ENCODE measurements at places on chromosomes 3 and 15.

DNA sequence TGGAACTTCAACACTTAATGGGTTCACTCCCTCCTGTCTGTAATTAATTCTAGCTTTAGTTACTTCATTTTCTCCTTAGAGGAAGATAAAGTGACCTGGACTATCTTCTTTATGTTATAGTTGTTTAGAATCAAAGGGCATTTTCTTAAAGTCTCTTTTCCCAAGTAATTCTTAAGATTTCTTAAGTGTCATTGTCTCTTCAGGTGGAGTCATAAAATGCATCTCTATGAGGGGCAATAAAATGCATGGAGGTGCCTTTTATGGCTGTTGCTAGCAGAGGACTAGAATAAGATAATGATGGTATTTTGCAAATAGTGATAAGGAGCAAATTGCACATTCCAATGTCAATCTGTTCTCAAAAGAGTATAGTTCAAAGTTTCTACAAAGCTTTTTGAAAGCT lies 34.5 kb downstream of the CNTN4 start:
- no peak for DNase-seq

GRCh38 chr3:136750897-136751315 lies 1.3 kb downstream of the STAG1 start:
- DNase-seq = no peak

GRCh38 chr3:184584464-184584891 lies 22.9 kb downstream of the EPHB3 start:
- no peak for DNase-seq

- DNase-seq = no peak
Observed at GRCh38 chr3:12870942-12871341, 29.6 kb upstream of the RPL32 start.

GRCh38 chr15:33738941-33739664 lies 229.2 kb upstream of the CHRM5 start:
- no peak for DNase-seq

DNA sequence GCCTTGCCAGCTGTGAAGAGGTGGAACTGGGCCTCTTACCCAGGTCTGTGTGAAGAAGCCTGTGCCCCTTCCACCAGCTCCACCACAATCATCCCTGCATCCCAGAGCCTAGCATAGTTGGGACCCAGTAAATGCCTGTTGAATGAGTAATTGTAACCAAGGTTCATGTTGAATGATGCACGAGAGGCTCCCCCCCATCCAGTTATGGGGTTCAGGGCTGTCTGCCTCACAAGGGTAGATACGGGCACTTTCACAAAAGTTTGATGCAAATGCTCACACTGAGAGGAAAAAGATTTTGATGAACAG lies 29.5 kb upstream of the TSEN2 start:
- DNase-seq = no peak

- DNase-seq = no peak
Observed at GRCh38 chr3:109143646-109144045, 7.1 kb downstream of the C3orf85 start.

- no peak for DNase-seq
Observed at GRCh38 chr15:77819048-77819850, 186.5 kb upstream of the LINGO1 start.

DNA sequence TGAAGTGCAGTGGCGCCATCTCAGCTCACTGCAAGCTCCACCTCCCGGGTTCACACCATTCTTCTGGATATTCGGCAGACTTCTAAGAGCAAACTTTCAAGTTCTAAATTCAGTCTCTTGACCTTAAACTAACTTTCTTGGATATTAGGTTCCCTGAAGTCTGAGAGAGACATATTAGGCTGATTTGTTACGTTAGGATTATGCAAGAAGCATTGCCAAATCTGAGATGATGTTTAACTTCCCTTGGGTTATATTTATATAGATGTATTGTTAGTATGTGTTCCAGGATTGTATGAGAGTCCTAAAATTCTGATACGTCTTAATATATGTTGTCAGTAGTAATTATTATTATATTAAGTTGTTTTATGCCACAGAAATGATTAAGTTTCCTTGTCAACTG lies 80.1 kb downstream of the SLC6A1 start:
- no peak for DNase-seq

DNA sequence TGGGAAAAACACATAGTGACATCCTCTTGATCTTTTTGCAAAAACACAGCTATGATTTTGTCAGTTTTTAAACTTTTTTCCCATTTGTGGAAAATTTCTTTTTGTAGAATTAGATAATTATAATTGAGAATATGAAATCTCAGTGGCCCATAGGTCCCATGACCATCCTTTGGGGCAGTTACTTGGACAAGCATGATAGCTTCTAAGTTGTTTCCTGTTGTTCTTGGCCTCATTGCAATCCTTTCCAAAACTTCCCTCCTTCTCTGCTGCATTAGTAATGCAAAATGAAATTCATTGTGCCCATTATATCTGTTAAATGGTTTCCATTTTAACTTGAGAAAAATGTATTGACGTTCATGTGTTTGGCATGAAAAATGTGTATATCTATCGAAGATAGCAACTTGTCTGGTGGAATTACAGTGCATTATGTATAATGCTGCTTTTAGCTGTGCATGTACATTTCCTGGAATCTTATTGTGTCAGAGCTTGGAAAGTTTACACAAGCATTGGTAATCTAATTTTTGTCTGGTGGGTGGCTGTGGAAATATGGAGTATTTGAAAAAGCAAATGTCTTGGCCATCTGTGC lies 70.0 kb downstream of the MDFIC2 start:
- no peak for DNase-seq

- DNase-seq = no peak
Observed at GRCh38 chr3:27623085-27623753, 98.9 kb downstream of the EOMES start.

DNA sequence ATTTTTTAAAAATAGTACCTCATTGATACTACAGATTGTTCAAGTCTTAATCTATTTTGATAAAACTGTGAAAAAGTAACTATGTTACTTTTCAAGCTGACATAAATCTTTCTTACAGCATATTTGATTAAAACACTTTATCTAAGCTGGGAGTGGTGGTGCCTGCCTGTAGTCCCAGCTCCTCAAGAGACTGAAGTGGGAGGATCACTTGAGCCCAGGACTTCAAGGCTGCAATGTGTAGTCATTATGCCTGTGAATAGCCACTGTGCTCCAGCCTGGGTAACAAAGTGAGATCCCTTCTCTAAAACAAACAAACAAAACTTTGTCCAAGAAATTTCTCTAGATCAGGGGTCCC lies 59.6 kb upstream of the NEDD4 start:
- DNase-seq = no peak

GRCh38 chr3:122767540-122768372 lies 25.9 kb downstream of the HSPBAP1 start:
- DNase-seq = no peak

DNA sequence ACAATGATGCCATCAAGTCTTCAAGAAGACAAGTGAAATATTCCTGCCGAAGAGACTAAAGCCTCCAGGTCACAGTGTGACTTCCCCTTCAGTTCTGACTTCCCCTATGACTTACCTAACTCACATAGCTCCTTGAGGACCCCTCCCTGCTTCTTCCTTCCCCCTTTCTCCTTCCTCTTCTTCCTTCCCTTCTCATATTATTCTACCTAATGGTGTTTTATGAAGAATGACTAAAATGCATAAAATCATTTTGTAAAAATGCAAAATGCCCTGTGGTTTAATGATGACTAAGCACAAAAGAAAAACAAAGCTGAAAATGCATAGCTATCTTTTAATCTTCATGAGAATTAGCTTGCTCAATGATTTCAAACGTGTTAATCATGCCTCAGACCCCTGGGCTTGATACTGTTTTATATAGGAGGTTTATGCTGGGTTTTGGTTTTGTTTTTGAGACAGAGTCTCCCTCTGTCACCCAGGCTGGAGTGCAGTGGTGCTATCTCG lies 26.1 kb upstream of the TM4SF4 start:
- DNase-seq = no peak

DNA sequence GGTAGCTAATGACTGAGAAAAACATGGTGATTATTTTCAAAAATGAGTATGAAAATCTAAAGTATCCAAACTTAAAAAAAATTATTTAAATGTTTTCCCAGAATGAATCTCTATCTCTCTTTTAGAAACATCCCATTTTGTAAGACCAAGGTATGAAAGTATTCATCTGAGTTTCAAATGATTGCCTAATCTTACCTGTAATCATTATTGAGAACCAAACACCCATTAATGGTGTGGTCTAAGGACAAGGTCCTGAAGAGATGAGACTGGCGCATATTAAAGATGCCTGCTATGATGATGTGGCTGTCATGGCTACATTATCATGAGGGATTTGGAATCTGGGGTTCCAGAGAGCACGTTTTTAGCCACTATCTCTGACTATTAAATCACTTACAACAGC lies 165.5 kb downstream of the VGLL4 start:
- no peak for DNase-seq

- DNase-seq = peak; percentile 12
Observed at GRCh38 chr3:187318819-187319616, 27.5 kb upstream of the MASP1 start.

GRCh38 chr3:16512435-16513140 lies 911 bp downstream of the RFTN1 start:
- DNase-seq = no peak

- DNase-seq = no peak
Observed at GRCh38 chr3:113771993-113772392, 25.2 kb downstream of the ATP6V1A start.

DNA sequence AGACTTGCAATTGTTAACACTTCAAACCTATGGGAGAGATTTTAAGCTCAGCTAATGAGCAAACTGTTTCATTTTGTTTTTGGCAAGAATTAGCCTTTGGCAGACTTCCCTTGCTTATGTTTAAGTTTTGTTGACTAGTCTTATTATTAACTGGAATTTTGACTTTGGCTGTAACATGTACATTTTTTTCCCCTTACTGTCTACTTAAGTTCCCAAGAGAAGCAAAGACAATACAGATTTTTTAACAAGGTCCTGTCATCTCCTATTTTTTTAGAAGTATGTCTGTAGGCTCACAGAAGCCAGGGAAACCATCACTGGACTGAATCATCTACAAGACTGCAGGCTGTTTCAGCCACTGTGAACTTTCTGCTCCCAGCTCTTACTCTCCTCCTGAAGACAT lies 74.3 kb downstream of the DGKG start:
- no peak for DNase-seq

GRCh38 chr15:46304321-46304720 lies 669.5 kb downstream of the SQOR start:
- DNase-seq = peak; percentile 0

GRCh38 chr3:179603831-179604230 lies 607 bp downstream of the MRPL47 start:
- no peak for DNase-seq

DNA sequence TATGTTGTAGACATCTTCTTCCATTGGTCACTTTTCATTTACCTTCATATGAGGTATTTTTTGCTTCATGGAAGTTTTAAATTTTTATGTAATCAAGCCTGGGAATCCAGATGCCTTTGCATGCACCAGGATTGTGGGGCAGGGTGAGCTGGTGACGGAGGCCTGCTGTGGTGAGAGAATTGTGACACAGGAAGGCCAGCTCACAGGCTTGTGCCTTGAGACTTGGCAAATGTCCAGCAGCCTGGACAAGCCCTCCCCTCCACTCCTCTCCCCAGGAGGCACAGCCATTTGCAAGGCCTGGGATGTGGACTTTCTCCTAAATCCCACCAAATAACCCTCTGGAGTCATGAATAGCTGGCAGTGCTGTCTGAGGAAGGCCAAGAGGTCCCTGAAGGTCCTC lies 67.4 kb downstream of the RHCG start:
- DNase-seq = no peak

DNA sequence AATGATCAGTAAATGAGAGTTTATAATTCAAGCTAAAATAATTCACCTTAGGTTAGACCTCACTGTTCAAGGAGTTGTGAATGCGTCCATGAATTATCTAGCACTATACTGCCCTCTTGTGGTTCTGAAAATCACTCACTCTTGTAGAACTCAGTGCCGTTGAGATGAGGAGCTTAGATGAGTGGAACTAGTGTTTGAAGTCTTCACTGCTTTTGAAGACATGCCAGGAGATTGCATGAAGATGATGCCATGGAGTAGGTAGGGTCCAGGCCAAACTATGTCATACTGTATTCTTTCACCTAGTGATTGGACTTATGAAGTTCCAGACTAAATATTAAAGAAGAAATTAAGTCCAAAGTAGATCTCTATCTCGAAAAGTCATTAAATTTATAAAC lies 28.8 kb downstream of the LYSMD4 start:
- DNase-seq = peak; percentile 75

DNA sequence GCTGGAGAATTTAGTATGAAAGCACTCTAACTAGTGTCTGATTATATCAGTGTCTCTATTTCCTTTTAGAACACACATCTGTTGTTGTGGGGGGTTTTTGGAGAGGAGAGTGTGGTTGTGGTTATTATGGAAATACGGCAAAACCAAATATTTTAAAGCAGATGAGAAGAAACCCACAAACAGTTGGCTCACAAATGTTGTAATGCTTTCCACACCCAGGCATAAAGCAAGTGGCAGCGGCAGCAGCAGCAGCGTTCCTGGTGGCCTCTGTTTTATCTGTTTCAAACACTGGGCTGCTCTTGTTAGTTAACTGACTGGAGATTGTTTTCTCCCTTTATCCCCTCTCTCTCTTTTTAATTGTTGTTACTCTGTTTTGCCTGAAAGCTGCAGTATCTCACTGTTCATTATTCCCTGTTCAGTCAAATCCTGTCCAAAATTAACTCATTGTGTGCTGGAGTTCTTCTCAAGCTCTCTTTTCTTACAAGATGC lies 1045.5 kb upstream of the NR2F2 start:
- no peak for DNase-seq

DNA sequence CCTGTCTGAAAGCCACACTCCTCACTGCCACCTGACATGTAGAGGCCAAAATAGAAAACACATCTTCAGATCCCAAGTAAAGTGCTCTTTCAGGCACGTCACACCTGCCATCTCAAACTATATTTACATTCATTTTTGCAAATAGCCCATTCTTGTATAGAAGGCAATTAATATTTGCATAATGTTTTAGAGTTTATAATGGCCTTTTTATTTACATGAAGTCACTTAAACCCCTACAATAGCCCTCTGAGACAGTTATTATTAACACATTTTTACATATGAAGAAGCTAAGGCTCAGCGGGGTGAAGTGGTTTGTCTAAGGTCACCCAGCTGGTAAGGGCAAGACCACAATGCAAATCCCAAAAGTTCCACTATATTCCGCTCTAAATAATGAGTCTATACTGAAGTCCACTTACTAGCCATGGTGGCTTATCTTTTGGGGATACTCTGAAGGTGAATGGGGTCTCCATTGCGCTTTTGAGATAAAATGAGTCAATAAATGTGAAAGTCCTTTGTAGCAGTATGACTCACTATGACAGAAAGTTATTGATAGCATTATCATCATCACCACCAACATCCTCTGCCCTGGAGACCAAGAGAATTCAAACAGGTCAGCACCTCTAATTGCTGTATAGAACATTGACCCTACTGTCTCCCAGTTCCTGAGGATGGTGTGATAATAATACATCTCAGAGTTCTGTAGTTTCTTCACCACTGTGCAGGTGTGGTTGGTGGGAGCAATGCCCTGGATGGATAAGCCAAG lies 155.9 kb upstream of the BCL6 start:
- DNase-seq = no peak
